Fibroblast of villous mesenchyme (primary cell): ENCODE measurements at places on chromosomes 1 and 21. TPM values are rescaled to one million over a fixed set of nuclear protein-coding genes. Genes with fewer than 3 reads are reported as not detected.

The ZNHIT6 gene
- 10.3 and 17.3 TPM in 2 replicates for total RNA-seq

The IKBKE gene
- total RNA-seq = 23.7 and 25.8 TPM in 2 replicates

The C1orf141 gene
- total RNA-seq = not detected in 2 replicates

The GNAT2 gene
- under 0.01 and 0.43 TPM in 2 replicates for total RNA-seq

The KCNJ9 gene
- not detected in 2 replicates for total RNA-seq

The SNX7 gene
- 51.2 and 52.7 TPM in 2 replicates for total RNA-seq

The ERVH48-1 gene
- total RNA-seq = under 0.01 TPM in 1 of 2 replicates, not detected in the other

The IL24 gene
- 0.86 and 2.6 TPM in 2 replicates for total RNA-seq

The GSTM1 gene
- 0.86 TPM in 1 of 2 replicates, not detected in the other for total RNA-seq

The PPFIA4 gene
- total RNA-seq = 1.6 and 4.3 TPM in 2 replicates

The GPR37L1 gene
- under 0.01 TPM in 1 of 2 replicates, not detected in the other for total RNA-seq

The EPHA2 gene
- total RNA-seq = 47.0 and 104 TPM in 2 replicates

The TSACC gene
- total RNA-seq = not detected in 2 replicates

The SLC45A1 gene
- total RNA-seq = 0.86 and 1.9 TPM in 2 replicates

The MMEL1 gene
- under 0.01 and 0.64 TPM in 2 replicates for total RNA-seq

The KLF17 gene
- total RNA-seq = under 0.01 TPM in 2 replicates

The CELA3A gene
- total RNA-seq = not detected in 2 replicates

The SLC45A3 gene
- total RNA-seq = 3.2 and 5.2 TPM in 2 replicates

The TMEM52 gene
- 0.32 and 0.43 TPM in 2 replicates for total RNA-seq

The GFI1 gene
- under 0.01 TPM in 2 replicates for total RNA-seq

The NECTIN4 gene
- total RNA-seq = 0.32 and 2.6 TPM in 2 replicates

The C1orf146 gene
- total RNA-seq = not detected in 2 replicates

The PIP5K1A gene
- 78.3 and 131 TPM in 2 replicates for total RNA-seq

The RHD gene
- total RNA-seq = not detected in 2 replicates

The TGFBR3 gene
- total RNA-seq = 15.8 and 17.7 TPM in 2 replicates

The BCL2L15 gene
- total RNA-seq = under 0.01 and 0.32 TPM in 2 replicates

The TRIM58 gene
- 0.97 and 3.5 TPM in 2 replicates for total RNA-seq

The PAQR6 gene
- total RNA-seq = 0.43 and 0.64 TPM in 2 replicates

The DENND2C gene
- total RNA-seq = 2.6 and 3.2 TPM in 2 replicates

The PLA2G2D gene
- not detected in 2 replicates for total RNA-seq

The TRAF3IP3 gene
- total RNA-seq = not detected in 2 replicates

The PSEN2 gene
- 16.0 and 20.6 TPM in 2 replicates for total RNA-seq
